ENCODE measurements at places on chromosomes 5 and 9. TPM values are rescaled to one million over a fixed set of nuclear protein-coding genes. Genes with fewer than 3 reads are reported as not detected.

LCN9 gene
- total RNA-seq = not detected

SLC6A7 gene
- not detected for total RNA-seq

GCNT4 gene
- 2.8 TPM for total RNA-seq

S1PR3 gene
- 0.14 TPM for total RNA-seq

GABBR2 gene
- not detected for total RNA-seq

SMIM32 gene
- total RNA-seq = not detected

EQTN gene
- not detected for total RNA-seq

C8G gene
- 1.5 TPM for total RNA-seq

ACOT12 gene
- total RNA-seq = not detected

CDHR2 gene
- 0.54 TPM for total RNA-seq

TRPM6 gene
- total RNA-seq = 0.31 TPM

GRCh38 chr5:140635291-140636257 is 2.6 kb upstream of the CD14 start:
- DNase-seq = no peak

DNA sequence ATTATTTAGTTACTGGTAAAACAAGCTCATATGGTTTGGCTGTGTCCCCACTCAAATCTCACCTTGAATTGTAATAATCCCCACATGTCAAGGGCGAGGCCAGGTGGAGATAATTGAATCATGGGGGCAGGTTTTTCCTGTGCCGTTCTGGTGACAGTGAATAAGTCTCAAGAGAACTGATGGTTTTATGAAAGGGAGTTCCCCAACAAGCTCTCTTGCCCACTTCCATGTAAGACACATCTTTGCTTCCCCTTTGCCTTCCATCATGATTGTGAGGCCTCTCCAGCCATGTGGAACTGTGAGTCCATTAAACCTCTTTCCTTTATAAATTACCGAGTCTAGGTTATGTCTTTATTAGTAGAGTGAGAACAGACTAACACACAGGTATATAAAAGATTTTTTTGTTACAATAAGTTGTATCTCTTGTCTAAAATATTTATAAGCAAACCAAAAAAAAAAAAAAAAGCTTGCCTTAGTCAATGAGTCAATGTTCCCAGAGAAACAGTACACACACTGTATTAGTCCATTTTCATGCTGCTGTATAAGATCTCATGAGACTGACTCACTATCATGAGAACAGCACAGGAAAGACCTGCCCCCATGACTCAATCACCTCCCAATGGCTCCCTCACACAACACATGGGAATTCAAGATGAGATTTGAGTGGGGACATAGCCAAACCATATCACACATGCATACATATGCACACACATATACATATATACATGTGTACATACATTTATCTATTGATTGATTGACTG is 138.3 kb downstream of the BASP1 start:
- no peak for DNase-seq

GRCh38 chr9:97723819-97724218 is 26.7 kb upstream of the XPA start:
- no peak for DNase-seq

- no peak for DNase-seq
Observed at GRCh38 chr9:5438301-5439162, 807 bp upstream of the PLGRKT start.

DNA sequence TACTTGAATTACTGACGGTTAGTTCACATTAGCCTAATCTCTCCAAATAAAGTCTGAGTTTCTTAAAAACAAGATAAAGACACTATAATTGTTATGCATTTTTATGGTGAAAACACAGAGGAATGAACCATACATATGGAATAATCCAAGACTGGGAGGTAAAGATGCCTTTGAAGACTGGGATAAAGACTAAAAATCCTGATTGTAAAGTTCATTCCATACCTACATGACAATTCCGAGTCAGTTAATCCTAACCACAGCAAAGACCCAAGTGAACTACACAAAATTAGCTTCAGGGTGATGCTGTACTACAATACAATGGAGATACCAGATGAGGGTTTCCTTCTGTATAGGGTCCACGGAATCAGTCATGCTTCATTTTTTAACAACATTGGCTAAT is 6.3 kb downstream of the AP3B1 start:
- no peak for DNase-seq

- no peak for DNase-seq
Observed at GRCh38 chr9:27638716-27639115, 65.4 kb upstream of the C9orf72 start.

DNA sequence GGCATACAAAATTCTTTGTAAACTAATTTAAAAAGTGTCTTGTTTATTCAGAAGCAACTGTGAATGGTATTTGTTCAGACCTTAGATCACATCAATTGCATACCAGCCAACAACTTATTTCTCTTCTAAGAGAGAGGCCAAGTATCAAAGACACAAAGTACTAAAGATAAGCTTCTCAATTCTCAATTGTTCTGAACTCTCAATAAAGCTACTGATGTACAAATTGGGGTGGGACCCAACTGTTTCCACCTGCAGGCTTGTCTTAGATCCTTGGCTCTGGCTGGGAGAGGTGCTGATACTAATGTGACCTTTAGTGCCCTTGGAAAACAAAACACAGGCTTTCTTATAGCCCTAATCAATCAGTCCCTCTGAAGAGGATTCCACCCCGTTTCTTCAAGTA is 22.1 kb downstream of the XRCC4 start:
- DNase-seq = no peak

- DNase-seq = no peak
Observed at GRCh38 chr9:124222918-124223720, 34.6 kb upstream of the NEK6 start.

DNA sequence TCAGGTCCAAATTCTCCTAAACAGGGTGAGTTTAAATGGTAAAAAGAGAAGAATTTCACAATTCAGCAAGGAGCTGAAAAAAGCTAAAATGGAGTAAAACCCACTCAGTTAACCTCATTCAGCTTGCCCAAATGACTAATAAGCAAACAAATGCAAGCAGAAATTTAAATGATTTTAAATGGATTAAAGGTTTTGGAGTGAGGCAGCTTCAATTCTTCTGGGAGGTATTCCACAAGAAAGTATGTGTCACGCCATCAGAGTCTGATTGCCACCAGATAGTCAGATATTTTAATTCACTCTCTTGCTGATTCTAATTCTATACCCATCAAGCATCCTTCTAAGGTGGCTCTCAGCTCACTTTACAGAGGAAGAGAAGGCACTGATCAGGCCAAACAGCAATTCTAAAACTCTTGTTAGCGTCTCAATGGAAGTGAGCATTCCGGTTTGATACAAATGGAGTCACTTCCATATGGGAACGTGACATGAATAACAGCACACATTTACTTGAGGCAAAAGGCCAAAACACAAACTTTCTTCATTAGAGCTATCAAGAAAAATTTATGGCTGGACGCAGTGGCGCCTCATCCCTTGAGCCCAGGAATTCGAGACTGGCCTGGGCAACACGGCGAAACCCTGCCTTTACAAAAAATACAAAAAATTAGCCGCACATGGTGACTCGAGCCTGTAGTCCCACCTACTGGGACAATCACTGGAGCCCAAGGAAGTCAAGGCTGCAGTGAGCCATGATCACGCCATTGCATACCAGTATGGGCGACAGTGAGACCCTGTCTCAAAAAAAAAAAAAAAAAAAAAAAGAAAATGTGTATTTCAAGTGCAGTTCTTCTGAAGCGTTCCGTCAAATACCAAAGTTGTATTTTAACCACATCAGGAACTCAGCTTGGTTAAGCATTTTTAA is 2.0 kb downstream of the CLK4 start:
- no peak for DNase-seq

DNA sequence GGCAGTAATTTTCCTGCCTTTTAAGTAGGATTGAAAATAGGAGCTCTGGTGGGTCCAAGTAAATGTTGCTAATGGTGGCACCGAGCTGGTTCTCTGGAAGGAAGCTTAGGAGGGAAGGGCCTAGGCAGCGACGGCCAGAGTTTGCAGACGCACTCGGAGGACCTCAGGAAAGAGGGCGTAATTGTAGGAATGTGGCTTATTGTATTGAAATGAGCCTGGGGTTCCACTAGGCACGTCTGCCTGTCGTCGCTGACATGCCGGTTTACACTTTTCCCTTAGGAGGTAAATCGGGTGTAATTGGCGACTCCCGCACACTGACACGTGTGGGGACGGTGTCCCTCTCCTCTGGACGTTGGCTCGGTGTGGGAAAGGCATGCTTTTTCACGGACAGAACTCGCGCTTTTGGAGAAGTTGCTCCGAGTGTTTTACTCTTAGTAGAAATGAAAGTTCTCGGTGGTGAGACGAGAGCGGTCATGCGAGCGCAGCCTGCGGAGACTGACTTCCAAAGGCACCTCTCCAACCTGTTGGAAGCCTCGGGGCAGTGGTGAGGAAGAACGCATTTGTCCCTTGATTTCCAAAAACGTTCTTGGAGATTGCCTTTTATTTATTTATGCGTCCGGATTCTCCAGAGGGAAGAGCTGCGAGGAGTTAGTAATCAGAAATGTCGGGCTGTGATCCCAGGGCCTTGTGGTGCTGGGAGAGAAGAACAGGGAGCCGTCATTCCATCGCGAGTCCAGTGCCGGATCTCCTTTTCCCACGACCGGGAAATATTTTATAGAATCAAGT is 1.3 kb downstream of the NR4A3 start:
- DNase-seq = peak; percentile 58

GRCh38 chr9:89604729-89605464 is at the start of gene GADD45G:
Gene GADD45G (plus strand): TSS chr9:89605012. CDS start chr9:89605122, 110 bp downstream.
- DNase-seq = peak; percentile 89

GRCh38 chr5:9196403-9197227 is 349.3 kb downstream of the SEMA5A start:
- DNase-seq = no peak

GRCh38 chr5:139669662-139670368 is 21.7 kb downstream of the CXXC5 start:
- no peak for DNase-seq

- DNase-seq = no peak
Observed at GRCh38 chr9:119827526-119827925, 458.3 kb upstream of the BRINP1 start.

GRCh38 chr5:54822324-54822687 is 163.1 kb downstream of the ESM1 start:
- no peak for DNase-seq

DNA sequence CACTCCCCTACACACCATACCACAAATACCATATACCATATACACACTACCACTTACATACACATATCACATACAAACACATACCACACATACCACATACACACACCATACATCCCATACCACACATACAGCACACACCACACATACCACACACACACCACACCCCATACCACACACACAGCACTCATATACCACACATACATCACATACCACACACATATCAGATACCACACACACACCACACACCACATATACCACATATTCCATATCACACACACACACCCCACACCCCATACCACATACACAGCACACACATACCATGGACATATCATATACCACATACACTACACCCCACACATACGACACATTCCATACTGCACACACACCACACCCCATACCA is 276.6 kb downstream of the GADD45G start:
- DNase-seq = no peak

DNA sequence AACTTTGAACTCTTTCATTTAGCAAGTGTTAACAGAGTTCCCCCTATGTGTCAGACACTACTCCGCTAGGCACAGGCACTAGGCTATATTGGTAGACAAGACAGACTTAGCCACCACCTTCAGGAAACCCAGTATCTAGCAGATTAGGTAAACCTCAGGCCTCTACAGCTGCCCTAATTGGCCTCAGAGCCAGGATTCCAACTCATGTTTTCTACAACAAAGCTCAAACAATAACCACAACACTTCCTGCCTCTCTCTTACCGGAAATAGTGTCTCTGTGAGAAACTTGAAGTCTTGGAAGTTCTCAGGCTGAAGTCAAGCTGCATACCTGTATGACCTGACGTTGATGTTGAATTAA is 116.6 kb upstream of the SLC44A1 start:
- peak; percentile 45 for DNase-seq

DNA sequence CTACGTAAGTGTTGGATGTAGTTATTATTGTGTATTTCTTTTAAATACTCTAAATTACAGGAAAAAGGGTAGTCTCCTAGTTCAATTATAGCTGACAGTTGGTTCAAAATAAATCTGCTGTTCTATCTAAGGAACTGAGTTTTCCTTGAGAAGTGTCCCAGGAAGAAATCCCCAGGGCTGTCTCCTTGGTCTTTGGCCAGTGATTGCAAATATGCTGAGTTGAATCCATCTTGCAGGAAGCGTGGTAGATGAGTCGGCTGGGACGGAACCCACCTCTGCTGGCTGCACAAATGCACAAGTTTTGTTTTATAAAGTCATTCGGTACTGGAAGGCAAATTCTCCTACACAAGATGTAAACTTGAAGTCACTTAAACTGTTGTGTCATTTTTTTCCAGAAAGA is 30.2 kb upstream of the HOMER1 start:
- no peak for DNase-seq

- DNase-seq = no peak
Observed at GRCh38 chr9:19550009-19550408, 141.2 kb downstream of the ACER2 start.

DNA sequence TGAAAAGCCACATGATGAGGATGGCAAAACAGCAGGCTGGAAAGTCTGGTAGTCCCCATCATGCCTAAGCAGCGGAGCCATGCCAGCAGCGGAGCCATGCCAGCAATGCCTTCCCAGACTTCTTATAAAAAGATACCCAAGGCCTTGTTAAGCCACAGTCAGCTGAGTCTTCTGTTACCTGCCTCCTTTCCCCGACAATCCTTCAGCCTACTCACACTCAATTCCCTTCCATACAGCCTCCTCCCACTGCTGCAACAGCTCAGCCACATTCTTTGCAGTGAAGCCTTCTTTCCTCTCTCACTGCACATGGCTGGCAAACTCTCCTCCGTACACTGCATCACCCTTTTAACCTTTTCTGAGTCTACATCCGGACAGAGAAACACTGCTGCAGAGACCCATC is 114.9 kb downstream of the AUH start:
- no peak for DNase-seq

DNA sequence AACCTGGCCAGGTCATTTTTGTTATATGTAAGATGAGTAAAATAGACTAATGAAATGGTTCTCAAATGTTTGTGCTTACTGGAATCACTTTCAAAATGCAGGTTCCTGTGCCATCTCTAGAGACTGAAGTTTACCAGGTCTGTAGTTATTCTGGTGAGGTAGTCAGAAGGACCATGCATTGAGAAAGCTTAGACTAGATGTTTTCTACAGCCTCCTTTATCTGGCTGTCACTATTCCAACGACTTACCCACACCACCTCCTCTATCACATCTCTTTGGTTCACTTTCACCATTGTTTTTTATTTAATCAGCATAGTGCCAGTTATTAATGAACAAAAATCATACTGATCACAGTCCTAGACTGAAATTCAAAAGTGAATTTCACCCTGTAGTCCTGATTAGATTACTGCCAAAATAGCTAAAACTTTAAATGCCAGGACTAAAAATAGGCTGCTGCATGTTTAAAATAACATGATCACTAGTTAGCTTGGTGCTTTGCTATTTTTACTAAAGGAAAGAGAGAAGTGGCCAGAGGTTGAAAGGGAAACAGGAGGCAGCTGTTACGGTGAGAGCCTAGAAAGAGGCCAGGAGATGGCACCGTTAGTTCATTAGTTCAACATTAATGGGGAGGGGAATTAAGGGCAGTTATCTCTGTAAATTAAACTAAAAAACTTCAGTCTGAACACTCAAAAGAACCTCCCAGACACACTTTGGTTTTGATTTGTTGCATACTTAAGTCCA is 13.9 kb upstream of the FNIP1 start:
- DNase-seq = no peak

GRCh38 chr9:74120470-74120869 is 376.7 kb upstream of the RORB start:
- no peak for DNase-seq

Data from activated naive CD4-positive, alpha-beta T cell treated with anti-CD3 and anti-CD28 coated beads, Interleukin-2, amount 50 U/mL, for 72 hours (primary cell).